ENCODE measurements at places on chromosomes 5 and 9.

DNA sequence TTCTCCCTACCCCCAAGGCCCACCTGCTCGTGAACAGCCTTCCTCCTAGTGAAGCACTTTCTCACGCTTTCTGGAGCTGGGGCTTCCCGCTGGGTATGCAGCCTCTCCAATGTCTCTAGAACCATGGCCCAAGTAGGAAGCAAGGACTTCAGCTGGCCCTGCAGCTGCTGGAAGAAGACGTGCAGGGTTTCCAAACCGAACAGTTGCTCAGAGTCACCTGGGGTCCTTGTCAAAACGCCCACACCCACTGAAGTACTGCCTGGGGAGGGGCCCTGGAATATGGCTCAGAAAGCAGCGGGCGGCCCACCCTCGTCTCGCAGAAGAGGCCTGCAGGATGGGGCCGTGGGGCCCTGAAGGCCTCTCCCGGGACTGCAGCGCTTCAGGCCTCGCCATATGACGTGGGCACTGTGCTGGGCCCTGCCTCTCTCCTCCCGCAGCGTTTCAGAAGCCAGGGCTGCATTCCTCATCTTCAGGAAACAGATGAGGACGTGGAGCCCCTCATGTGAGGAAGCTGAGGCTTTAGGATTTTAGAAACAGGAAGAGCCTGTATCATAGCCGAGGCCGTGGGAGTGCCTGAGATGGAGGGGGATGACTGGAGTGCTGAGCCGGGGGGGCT, 116.0 kb upstream of the LMX1B start:
- DNase-seq, result no peak

DNA sequence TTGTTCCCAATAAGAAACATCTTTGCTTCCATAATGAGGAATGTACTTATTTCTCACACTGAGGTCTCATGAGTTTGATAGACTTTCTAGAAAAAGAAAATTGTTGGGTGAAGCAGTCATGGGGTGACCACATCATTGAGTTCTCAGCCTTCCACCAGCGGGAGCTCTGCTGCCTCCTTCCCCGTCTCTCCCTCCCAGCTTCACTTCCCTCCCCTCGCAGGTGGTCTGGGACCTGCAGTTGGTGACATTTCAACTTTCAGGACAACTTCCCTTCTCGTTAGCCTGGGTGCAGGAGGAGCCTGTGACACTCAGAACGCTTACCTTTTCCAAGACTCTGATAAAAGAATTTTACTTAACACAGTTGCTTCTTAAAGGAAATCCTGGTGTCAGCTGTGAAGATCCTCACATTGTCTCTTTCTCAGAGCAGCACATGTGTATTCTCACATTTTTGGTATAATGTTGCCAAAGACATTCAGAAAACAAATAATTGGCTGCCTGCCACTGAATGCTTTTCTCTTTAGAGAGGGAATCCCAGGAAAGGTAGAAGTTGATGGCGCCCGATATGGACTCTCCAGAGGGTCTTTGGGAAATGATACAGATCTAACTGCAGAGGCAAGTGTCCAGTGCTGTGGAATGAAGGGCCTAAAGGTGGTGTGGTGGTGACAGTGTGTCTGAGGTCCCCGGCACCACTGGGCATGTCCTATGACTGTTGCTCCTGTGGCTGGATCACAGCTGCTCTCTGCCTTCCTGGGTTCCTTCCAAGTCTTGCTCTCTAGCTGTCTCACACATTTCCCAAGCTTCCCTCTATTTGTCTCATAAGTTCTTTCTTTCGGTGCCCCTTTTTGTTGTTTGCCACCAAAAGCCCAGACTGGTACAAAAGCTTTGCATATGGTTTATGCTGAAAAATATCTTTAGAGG, 238.1 kb downstream of the GAS1 start:
- no peak for DNase-seq

DNA sequence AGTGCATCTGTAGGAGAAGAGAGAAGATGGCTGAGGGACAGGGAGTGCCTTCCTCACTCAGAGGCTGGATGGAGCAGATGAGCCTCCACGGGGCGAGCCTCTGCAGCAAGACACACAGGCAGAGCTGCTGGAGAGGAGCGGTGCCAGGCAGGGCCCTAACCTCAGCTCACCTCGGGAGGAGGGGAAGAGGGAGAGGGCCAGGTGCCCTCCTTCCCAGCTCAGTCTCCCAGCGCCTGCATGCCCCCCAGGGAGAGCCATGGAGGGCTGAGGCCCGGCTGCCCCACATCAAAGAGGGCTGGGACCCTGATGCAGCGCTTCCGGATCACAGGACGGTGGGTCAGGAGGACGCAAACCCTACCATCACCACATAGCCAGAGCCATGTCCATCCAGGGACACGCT, 13.6 kb upstream of the SPATA31E1 start:
- DNase-seq, result no peak

- no peak for DNase-seq
These were observed 5.1 kb downstream of the RNF14 start for GRCh38 chr5:141973871-141974595.

DNA sequence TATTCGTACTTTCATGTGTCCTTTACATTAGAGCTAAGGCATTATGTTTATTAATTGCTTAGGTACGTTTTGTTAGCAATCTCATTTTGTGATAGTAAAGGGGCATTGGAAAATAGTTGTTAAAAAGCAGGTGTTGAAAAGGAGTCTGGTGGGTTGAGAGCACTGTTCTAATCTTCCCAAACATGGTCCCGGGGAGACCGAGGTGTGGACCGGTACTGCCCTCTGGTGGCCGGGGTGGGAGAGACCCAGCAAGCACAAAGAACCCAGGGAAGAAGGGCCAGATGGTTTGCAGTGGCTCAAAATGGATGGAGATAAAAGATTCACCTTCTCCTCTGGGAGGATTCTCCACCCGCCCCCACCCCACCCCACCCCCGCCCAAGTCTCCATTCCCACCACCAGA, 26.1 kb downstream of the IDNK start:
- peak; percentile 65 for DNase-seq

DNA sequence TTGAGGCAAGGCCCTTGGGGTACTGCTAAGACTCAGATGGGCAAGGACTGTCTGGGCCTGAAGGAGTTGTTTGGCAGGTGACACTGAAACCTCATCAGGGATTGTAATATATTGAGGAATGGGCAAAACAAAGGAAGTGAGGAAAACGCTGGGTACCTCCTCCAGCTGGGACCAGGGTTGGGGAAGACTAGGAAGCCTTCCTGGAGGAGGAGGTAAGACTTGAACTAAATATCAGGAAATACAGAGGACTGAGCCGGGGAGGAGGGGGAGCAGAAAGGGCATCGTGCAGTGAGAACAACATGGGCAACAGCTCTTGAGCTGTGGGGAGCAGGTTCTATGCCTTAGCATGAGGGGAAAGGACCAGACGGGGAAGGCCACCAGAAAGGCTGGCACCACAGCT, 144.0 kb downstream of the GABBR2 start:
- no peak for DNase-seq

GRCh38 chr5:90994796-90995195, 388.3 kb downstream of the ARRDC3 start:
- DNase-seq, result no peak

GRCh38 chr9:33225319-33226147, 14.4 kb upstream of the SPINK4 start:
- peak; percentile 67 for DNase-seq

- DNase-seq, result no peak
These were observed 29.8 kb upstream of the SEC16A start for GRCh38 chr9:136512651-136513071.

GRCh38 chr9:127793093-127793708, 7.4 kb downstream of the CDK9 start:
- DNase-seq, result no peak

GRCh38 chr5:116778651-116779280, 204.1 kb upstream of the SEMA6A start:
- DNase-seq, result no peak

GRCh38 chr9:138101444-138102234, 224.1 kb downstream of the CACNA1B start:
- DNase-seq, result no peak

DNA sequence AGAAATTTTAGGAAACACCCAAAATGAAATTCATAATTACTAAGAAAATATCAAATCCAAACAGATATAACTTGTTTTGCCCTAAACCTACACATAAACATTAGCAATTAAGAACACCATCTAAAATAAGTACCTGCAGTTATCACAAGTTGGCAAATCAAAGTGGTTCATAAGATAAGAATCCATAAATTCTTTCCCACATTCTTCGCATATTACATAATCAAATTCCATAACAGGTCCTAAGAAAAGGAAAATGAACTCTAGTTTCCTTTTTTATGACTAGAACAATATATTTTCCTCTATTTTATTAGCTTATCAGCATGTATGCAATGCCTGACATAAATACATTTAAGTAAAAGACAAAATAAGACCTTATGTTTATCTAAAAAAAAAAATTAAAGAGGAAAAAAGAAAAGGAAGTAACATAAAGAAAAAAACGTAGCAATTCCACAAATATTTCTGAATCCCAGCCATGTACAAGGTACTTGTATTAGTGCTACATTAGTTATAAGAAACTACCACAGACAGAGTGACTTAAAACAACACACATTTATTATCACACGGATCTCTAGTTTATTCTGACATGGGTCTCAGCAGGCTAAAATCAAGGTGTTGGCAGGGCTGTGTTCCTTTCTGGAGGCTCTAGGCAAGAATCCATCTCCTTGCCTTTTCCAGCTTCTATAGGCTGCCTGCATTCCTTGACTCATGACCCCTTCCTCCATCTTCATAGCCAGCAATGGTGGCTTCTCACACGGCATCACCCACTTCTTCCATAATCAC, 7.5 kb downstream of the XPA start:
- no peak for DNase-seq

GRCh38 chr9:85155352-85155751, 485.8 kb downstream of the NTRK2 start:
- no peak for DNase-seq

- no peak for DNase-seq
These were observed 196.4 kb downstream of the RFX3 start for GRCh38 chr9:3329361-3329760.
